Neural crest cell (in vitro differentiated cells): ENCODE measurements at places on chromosomes 2 and 18.

DNA sequence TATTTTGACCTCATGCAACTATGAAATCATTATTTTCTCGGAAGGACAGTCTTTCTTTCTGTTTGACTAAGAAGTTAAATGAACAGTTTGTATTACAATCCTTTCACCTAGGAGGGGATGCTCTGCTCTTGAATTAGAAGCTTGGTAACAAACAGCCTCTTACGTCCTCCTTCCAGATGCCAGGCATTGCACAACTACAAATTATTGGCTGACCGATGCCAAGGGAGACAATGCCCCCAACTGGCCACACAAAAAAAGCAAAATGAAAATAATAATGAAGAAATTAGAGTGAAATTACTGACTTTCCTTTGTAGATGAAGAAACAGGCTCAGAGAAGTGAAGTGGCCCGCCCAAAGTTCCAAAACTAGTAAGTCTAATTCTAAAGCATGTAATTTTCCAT lies 177.9 kb downstream of the CYRIA start:
- H3K27me3 ChIP-seq, result no peaks in the 10 kb centered on the region
- H3K4me3 ChIP-seq, result no peak overlapping the region
- DNase-seq, result peak; percentile 17
- peaks cover 8% of the 10 kb centered on the region for H3K4me1 ChIP-seq

GRCh38 chr2:160469621-160470204 lies 23.9 kb downstream of the RBMS1 start:
- no peak for DNase-seq
- H3K36me3 ChIP-seq, result no peaks in the 10 kb centered on the region
- no peak overlapping the region for H3K27ac ChIP-seq

- H3K4me3 ChIP-seq, result no peak overlapping the region
- no peaks in the 10 kb centered on the region for H3K36me3 ChIP-seq
- peaks cover 4% of the 10 kb centered on the region for H3K27me3 ChIP-seq
- H3K4me1 ChIP-seq, result no peaks in the 10 kb centered on the region
Observed at GRCh38 chr2:162301151-162301804, 17.2 kb downstream of the IFIH1 start.

DNA sequence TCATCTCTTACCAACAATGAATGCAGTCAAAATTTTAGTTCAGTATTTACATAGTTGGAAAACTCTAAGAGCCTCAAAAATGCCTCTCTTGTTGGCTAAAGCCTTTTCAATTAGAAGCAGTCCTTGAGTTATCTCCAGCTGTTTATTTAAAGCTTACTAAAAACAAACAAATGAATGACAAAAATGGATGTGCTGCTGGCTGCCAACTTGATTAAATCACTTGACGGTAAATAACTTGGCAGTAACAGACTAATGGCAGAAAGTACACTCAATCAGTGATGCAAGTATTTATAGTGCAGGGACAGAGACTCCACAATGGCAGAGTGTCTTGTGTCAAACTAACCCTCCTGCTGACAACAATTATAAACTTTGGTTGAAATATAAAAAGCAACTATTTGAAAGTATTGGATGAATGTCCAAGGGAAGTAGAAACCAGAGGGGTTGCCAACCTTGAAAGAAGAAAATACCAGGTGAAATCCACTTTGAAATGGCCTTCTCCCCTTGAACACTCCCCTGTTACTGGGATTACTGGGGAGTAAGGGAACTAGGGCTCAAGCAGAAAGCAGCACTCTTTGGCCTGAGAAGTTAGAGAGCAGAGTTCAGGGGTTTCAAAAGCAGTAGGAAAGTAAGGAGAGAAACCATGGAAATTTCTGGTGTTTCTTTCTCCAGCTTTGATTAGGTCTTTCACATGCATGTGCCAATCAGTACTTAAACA lies 245.2 kb upstream of the SPHKAP start:
- no peaks in the 10 kb centered on the region for H3K4me1 ChIP-seq
- H3K27me3 ChIP-seq, result no peaks in the 10 kb centered on the region
- no peak overlapping the region for H3K4me3 ChIP-seq
- no peak for DNase-seq
- no peaks in the 10 kb centered on the region for H3K36me3 ChIP-seq

DNA sequence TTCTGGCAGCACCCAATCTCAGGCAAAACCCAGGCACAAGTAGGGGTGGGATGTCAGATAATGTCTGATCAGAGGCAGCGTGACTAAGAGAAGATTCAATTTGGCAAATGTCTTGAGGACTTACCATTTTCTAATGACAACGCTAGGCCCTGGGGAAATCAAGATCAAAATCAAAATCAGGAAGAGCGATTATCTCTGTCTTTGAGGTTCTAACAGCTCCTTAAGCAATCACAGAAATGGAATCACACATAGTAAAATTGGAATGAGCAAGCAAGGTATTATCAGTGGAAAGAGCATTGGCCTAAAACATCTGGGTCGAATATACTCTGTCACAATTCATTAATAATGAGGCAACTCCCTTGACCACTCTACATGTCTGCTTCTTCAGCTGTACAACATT lies 8.6 kb upstream of the SERPINB2 start:
- H3K4me1 ChIP-seq, result no peaks in the 10 kb centered on the region
- H3K36me3 ChIP-seq, result no peaks in the 10 kb centered on the region
- no peaks in the 10 kb centered on the region for H3K27me3 ChIP-seq
- H3K4me3 ChIP-seq, result no peak overlapping the region

- peaks cover 49% of the 10 kb centered on the region for H3K4me1 ChIP-seq
- peak overlapping the region; percentile 94 for H3K27ac ChIP-seq
- no peaks in the 10 kb centered on the region for H3K36me3 ChIP-seq
- DNase-seq, result no peak
Observed at GRCh38 chr2:55134316-55134706, 84.1 kb upstream of the RTN4 start.

GRCh38 chr2:139394801-139395200 lies 614.6 kb upstream of the NXPH2 start:
- no peaks in the 10 kb centered on the region for H3K4me1 ChIP-seq
- no peak overlapping the region for H3K4me3 ChIP-seq
- no peaks in the 10 kb centered on the region for H3K36me3 ChIP-seq
- no peaks in the 10 kb centered on the region for H3K27me3 ChIP-seq

GRCh38 chr2:175183674-175184073 lies 2.2 kb upstream of the ATP5MC3 start:
- H3K4me1 ChIP-seq, result peaks cover 16% of the 10 kb centered on the region
- DNase-seq, result no peak
- peaks cover 4% of the 10 kb centered on the region for H3K36me3 ChIP-seq
- H3K27me3 ChIP-seq, result peaks cover 6% of the 10 kb centered on the region
- no peak overlapping the region for H3K27ac ChIP-seq

GRCh38 chr2:45680351-45680967 lies 29.0 kb downstream of the PRKCE start:
- no peaks in the 10 kb centered on the region for H3K27me3 ChIP-seq
- no peak overlapping the region for H3K4me3 ChIP-seq
- H3K27ac ChIP-seq, result no peak overlapping the region
- peaks cover 22% of the 10 kb centered on the region for H3K4me1 ChIP-seq

DNA sequence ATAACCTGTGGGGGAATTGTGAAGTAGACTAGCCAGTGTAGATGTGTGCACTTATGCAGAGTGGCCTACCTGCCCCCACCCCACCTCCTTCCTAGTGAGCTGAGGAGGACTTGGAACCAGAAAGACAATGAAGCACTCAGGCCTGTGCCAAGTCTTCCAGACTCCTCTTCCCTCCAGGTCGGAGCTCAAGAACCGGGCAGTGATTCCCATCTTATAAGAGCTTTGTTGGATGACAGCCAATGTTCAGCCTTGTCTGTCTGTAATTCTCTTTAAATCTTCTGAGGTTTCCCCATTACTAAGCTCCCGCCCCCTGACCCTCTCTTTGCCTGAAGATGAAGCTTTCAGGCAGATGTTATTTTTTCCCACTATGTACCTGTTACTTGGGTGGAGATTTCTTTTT lies 121.0 kb downstream of the SMAD2 start:
- no peak overlapping the region for H3K4me3 ChIP-seq
- no peaks in the 10 kb centered on the region for H3K27me3 ChIP-seq
- no peak overlapping the region for H3K27ac ChIP-seq
- H3K4me1 ChIP-seq, result no peaks in the 10 kb centered on the region

- no peaks in the 10 kb centered on the region for H3K27me3 ChIP-seq
- no peak for DNase-seq
- peak overlapping the region; percentile 91 for H3K4me3 ChIP-seq
- no peak overlapping the region for H3K27ac ChIP-seq
- H3K4me1 ChIP-seq, result peaks cover 48% of the 10 kb centered on the region
Observed at GRCh38 chr18:76824145-76824676, 1.9 kb downstream of the ZNF236 start.

- no peak overlapping the region for H3K4me3 ChIP-seq
- no peak for DNase-seq
- no peaks in the 10 kb centered on the region for H3K36me3 ChIP-seq
- H3K27me3 ChIP-seq, result no peaks in the 10 kb centered on the region
- H3K27ac ChIP-seq, result no peak overlapping the region
- no peaks in the 10 kb centered on the region for H3K4me1 ChIP-seq
Observed at GRCh38 chr2:210756855-210757254, 200.5 kb downstream of the CPS1 start.

GRCh38 chr2:236177604-236177966 lies 9.4 kb upstream of the GBX2 start:
- peaks cover 72% of the 10 kb centered on the region for H3K27me3 ChIP-seq
- H3K4me3 ChIP-seq, result peak overlapping the region; percentile 91
- peaks cover 52% of the 10 kb centered on the region for H3K4me1 ChIP-seq
- H3K36me3 ChIP-seq, result no peaks in the 10 kb centered on the region
- peak; percentile 59 for DNase-seq
- no peak overlapping the region for H3K27ac ChIP-seq

DNA sequence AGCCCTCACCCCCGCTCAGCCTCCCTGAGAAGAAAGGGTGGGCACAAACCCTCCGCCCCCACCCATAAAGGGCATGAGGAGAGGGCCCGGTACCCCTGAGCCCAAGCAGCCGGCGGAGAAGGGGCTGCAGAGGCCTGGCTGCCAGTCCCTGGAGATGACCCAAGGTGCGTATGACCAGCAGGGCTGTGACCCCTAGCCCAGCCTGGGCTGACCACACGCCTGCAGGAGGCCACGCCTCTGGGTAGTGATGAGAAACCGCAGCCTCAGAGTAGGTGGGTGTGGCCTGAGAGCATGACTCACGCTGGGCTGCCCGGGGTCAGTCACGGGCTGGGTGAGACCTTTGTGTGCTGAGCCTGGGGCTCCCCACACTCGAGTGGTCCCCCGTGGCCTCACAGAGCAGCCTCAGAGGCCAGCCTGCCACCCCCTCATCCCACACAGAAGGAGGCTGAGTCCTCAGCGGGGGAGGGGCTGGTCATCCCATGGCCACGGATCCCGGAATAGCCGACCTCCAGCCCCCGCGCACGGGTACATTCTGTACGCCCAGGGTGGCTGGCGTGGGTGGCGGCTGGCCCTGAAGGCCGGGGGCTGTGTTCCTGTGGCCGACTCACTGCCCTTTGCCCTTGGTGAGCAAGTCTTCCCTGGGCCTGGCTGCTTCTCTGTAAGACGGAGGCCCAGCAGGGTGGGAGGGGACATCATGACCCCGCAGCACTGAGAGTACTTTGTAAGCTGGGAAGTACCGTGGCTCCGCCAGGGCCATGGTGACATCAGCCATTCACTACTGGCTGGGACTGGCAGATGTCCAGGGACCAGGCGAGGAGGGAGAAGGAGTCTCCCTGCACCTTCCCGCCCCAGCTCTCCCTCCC lies 110.8 kb upstream of the OTOS start:
- H3K27ac ChIP-seq, result peak overlapping the region; percentile 91
- H3K36me3 ChIP-seq, result no peaks in the 10 kb centered on the region
- peak overlapping the region; percentile 54 for H3K4me3 ChIP-seq
- peak; percentile 68 for DNase-seq
- peaks cover 38% of the 10 kb centered on the region for H3K4me1 ChIP-seq

DNA sequence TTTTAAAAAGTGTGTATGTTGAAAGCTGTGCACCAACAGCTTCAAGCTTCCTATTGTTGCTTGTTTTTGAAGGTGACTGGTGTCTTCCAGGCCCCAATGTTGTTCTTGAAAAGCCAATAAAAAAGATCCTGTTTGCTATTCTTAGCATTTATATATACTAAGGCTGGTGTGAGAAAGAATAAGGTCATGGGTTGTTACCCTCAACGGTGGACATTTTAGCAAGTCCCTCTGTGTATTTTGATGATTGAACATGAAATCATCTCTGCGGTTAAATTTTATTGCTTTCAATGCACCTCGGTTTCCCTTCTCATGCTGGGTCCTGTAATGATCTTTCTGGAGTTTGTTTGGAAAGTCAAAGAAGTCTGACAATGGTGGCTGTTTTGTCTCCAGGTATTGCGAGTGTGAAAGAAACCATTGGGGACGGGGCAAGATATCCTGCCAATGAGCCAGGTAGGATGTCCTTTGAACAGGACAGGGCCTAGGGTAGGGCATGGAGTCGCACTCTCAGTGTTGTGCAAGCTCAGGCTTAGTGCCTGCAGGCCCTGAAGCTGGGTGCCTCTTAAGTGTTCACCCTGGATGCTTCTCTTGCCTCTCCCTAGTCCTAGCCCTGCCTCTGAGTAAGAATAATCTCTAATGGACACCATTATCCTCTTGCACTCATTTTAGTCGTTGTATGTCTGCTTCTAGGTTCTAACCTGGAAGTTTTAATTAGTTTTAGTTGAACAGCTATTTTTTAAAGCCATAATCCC lies 16.0 kb upstream of the KLF7 start:
- DNase-seq, result no peak
- H3K27me3 ChIP-seq, result no peaks in the 10 kb centered on the region
- H3K4me1 ChIP-seq, result no peaks in the 10 kb centered on the region

DNA sequence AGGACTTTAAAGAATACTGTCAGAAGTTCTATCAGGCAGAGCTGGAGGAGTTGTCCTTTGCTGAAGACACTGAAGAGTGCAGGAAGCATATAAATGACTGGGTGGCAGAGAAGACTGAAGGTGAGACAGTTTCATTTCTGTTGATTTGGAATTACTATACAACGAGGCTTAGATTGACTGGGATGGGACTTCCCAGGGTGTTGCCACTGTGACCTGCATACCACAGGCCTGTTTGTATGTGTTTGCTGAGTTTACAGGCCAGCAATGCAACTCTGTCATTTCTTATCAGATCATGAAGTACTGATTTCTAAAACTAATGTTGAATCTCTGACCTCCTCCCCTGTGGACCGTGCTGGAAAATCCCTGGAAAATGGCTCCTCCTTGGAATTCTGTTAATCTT lies 11.8 kb downstream of the SERPINB8 start:
- H3K27ac ChIP-seq, result no peak overlapping the region
- no peak for DNase-seq
- H3K4me1 ChIP-seq, result peaks cover 15% of the 10 kb centered on the region

- DNase-seq, result no peak
- H3K27me3 ChIP-seq, result no peaks in the 10 kb centered on the region
- H3K4me1 ChIP-seq, result peaks cover 3% of the 10 kb centered on the region
- no peak overlapping the region for H3K4me3 ChIP-seq
Observed at GRCh38 chr2:43818761-43819160, 19.9 kb downstream of the ABCG5 start.

GRCh38 chr2:28726177-28726576 lies 25.5 kb upstream of the PPP1CB start:
- no peak overlapping the region for H3K27ac ChIP-seq
- peaks cover 16% of the 10 kb centered on the region for H3K4me1 ChIP-seq
- no peaks in the 10 kb centered on the region for H3K36me3 ChIP-seq
- no peaks in the 10 kb centered on the region for H3K27me3 ChIP-seq
- DNase-seq, result no peak

DNA sequence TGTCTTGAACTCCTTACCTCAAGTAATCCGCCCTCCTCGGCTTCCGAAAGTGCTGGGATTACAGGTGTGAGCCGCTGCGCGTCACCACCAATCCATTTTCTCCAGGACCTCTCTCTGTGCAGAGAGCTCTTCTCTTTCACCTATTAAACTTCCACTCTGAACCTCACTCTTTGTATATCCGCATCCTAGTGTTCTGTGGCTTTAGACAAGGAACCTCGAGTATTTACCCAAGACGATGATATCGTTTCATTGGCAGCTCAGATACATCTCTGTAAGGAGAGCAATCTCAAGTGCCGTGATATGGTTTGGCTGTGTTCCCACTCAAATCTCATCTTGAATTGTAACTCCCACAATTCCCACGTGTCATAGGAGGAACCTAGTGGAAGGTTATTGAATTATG lies 15.1 kb upstream of the WDR33 start:
- H3K27me3 ChIP-seq, result peaks cover 7% of the 10 kb centered on the region
- DNase-seq, result no peak
- no peaks in the 10 kb centered on the region for H3K4me1 ChIP-seq
- H3K27ac ChIP-seq, result no peak overlapping the region
